CD4-positive, alpha-beta T cell treated with Interleukin-2 at 100 ng/mL for 4 hours (primary cell): ENCODE measurements at places on chromosomes 3 and 15.

GRCh38 chr3:45942051-45942825 lies 1.0 kb upstream of the CXCR6 start:
- DNase-seq: no peak

GRCh38 chr3:29338377-29338776 lies 57.5 kb downstream of the RBMS3 start:
- no peak for DNase-seq

DNA sequence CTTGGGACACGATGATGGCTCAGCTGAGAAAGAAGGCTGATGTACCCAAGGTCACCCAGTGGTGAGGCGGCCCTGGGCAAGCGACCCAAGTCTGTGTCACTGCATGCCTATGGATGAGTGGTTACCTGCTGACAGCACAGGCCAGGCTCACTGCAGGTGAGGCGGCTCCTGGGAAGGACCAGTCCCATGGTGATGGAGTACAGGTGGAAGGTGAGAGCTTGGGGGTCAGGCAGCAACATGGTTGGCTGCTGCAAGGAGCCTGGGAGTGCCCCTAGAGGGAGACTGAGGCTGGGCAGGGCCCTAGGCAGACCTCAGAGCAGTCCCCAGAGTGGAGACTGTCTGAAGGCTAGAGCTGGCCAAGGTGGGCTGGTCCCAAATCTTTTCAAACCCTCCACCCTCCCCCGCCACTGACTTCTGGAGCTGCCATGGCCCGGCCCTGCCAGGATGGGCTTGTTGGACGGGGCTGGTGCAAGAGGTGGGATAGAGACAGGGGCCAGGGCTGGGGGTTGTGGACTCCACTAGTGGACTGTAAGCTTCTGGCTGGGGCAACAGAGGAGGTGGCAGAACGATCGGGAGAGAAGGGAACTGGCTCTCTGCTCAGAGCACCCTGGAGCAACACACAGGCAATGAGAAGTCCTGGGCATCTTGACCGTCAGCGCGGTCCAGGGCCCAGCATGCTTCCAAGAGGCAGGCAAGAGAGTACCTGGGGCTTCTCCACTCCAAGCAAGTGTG lies 72.5 kb upstream of the SLC6A11 start:
- no peak for DNase-seq

DNA sequence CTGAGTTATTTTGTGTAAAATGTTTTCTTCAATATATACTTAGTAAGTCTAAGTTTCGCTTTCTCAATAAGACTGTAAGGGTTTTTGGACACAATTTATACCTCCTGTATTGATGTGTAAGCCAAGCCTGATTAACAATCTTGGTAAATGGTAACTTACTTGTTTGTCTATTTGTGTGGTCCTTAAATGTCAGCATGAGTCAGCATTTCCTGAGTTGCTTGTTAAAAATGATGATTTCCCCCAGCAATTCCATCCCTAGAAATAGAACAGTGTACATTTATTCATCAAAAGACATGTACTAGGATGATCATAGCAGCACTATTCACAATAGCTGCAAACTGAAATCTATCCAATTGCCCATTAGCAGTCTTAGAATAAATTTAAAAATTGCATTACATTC lies 53.4 kb upstream of the LRIG1 start:
- no peak for DNase-seq

GRCh38 chr3:126321490-126321889 lies 35.7 kb downstream of the KLF15 start:
- DNase-seq: no peak
